ENCODE measurements at places on chromosomes 5 and 9.

GRCh38 chr5:111854186-111854585 is 97.2 kb upstream of the NREP start:
- no peak for DNase-seq

DNA sequence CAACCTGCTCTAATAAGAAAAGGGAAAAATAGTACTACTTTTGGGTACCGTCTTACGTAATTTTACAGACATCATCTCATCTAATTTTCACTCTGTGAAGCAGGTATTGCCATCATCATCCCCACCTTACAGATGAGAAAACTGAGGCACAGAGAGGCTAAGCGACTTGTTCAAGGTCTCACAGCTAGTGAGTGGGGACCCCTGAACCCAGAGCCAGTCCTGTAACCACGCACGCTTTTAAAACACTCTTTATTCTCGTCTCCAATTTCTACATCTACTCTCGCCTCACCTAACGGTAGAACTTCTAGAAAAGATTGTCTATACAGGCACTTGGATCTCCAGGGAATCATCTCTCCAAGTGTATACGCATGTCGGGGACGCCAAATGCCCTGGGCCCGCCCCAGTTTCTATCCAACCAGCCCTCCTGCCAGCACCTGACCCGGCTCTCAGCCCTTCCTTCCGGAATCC is 1.5 kb upstream of the TRAF1 start:
- DNase-seq = no peak

- no peak for DNase-seq
Measured at GRCh38 chr9:3277200-3277599, 248.6 kb downstream of the RFX3 start.

- DNase-seq = no peak
Measured at GRCh38 chr5:14775857-14776256, 95.7 kb downstream of the ANKH start.

DNA sequence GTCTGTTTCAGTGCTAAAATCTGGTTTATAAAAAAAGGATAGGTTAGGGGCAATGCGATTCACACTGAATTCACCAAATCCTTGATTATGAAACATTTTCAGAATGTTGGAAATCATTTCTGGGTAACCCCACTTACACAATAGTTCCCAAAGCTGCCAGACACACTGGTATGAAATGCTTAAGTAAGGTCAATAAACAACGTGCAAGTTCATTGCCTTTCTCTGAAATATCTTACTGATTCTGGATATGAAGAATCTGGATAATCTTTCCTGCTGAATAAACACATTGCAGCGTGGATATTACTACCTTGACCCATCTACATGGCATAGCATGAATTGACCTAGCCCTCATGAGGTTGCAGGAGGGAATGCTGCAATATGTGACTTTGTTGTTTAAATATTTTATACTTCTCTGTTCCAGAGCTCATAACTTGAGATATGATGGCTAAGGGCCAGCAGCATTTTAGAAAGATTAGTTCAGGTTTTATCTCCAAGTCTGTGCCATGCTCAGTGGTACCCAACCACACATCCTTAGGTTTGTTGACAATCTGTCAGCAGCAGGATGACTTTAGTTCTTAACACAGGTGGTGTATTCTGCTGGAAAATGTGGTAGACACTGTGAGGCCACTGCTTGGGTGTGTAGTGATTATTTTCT is 121.0 kb downstream of the NREP start:
- no peak for DNase-seq

- no peak for DNase-seq
Measured at GRCh38 chr9:76445976-76446375, 13.0 kb upstream of the GCNT1 start.

- DNase-seq = no peak
Measured at GRCh38 chr5:68406767-68407241, 191.2 kb downstream of the PIK3R1 start.

Measured in stimulated activated CD8-positive, alpha-beta memory T cell treated with anti-CD3 and anti-CD28 coated beads, Interleukin-4, amount 100 ng/mL, for 1 hour (primary cell).